ENCODE measurements at places on chromosomes 4 and X.

DNA sequence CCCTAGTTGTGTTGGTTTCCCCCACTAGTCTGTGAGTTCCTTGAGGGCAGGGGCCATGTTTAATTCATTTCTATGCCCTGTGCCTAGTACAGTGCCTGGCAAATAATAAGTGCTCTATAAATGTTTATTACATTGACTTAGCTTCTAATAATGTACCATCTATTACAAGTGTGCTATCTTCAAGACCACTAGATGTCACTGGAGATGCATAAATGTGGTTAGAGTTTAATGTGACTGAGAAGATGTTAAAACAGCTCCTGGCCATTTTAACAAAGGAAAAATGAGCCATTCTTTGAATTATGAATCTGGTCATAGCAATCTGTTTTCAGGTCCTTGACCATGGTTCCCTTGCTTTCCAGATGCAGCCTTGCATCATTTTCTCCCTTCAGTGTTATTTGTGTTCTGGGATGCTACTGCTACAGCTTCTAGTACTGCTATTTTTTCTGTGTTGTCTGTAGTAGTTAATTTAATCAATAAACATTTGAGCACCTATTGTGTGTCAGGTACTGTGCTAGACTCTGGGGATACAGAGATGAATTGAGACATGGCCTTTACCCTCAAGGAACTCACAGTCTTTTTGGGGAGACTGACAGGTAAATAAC, 43.2 kb downstream of the SLC9A6 start:
- DNase-seq: no peak

GRCh38 chrX:39688576-39689375, 409.0 kb downstream of the BCOR start:
- DNase-seq: peak; percentile 55

DNA sequence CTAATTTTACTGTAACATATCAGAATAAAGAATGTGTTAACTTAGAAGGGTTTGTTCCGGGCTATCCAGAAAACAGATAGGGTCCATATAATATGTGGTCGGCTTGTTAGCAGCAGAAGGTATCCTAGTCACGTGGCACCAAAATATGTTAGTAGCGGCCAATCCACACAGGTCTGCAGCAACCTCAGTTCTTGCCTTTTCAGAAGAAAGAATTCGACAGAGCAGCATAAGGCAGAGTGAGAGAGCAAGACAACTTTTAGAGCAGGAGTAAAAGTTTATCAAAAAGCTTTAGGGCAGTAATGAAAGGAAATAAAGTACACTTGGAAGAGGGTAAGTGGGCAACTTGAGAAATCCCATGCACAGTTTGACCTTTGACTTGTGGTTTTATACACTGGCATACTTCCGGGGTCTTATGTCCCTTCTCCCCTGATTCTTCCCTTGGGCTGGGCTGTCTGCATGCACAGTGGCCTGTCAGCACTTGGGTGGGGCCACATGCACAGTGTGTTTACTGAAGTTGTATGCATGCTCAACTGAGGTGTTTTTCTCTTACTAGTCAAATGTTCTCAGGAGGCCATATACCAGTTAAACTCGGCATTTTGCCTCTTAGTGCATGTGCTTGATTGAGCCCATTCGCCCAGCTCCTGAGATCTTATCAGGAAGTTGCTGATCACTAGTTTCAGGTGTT, 37.0 kb upstream of the ABCG2 start:
- DNase-seq: no peak

- DNase-seq: no peak
These were observed 6.4 kb downstream of the NKX6-1 start for GRCh38 chr4:84492737-84493091.

- no peak for DNase-seq
These were observed 67.2 kb downstream of the RPS3A start for GRCh38 chr4:151166636-151167035.

DNA sequence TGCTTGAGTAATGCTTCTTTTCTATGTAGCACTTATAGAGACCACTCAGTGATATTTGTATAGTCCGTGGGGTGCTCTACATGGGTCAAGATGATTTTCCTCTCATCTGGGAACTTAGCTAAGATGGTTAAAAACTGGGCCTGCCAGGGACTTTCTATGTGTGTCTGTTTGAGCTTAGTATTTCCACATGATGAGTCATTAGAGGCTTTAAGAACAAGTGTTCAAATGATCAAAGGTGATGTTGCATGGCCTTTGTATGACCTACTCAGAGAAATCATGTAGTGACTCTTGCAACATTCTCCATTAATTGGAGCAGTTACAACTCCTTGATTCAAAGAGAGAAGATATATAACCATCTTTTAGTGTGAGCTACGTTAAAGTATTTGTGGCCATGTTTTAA, 1480.5 kb upstream of the IGFBP7 start:
- no peak for DNase-seq

DNA sequence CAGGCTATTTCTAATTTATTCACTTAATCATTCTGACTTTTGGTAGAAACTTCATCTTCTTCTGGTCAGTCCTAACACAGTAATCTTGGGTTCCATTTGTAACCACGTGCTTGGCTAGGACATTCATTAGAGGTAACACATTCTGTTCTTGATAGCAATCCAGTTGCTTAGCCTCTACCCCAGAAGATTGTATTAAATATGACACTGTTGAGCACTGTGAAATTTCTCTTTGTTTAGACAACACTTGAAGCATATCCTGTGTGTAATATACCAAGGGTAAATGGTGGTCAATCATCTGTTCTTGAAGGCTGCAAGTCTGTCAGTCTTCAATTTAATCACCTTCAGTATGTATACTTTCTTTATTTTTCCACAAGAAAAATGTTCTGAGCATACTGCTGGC, 523.0 kb downstream of the ANKRD50 start:
- no peak for DNase-seq

DNA sequence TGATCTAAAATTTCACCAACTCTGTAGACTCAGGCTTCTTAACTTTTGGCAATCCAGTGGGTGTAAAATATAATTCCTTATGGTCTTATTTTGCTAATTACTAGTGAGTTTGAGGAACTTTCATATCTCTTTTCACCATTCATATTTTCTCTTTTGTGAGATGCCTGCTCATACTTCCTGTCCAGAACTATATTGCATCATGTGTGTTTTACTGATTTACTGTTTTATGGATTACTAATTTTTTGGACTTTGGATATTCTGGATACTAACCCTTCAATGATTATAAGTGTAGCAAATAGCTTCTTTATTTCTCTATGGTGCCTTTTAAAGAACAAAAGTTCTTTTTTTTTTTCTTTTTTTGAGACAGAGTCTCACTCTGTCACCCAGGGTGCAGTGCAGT, 20.6 kb downstream of the GSX2 start:
- no peak for DNase-seq

DNA sequence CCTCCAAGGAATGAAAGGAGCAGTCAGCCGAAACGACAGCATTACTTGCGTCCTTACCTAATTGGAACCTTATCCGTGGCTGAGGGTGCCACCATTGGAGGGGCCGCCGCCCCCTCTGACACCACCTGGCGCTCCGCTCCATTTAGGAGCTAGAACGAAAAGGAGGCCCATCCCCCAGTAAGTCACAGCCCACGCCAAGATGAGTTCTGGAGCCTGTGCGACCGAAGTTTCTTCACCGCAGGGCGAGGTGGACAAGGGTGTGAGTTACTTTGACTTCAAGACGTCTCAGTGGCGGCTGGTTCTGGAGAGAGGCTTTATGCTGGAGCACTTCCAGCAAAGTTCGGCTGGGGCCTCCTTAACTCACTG, 729 bp upstream of the IRF2 start:
- DNase-seq: no peak

GRCh38 chrX:9706421-9706820, 59.2 kb downstream of the GPR143 start:
- DNase-seq: no peak

DNA sequence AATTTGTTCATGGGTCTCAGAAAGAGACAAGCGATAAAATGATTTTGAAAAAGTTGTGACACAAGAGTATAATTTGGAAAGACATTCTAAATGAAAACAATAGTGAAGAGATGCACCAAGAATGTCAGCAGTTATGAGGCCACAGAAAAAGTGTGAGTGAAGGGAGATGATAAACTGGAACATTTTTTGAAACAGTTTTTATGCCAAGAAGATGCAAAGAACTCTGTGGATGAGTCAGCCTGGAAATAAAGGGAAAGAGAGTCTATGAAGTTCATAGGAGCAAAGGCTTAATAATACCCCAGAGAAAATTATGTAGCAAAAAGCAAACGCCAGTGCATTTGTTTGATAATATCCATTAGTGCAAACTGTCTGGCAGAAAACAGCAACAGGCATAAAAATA, 188.4 kb upstream of the TBC1D9 start:
- no peak for DNase-seq

- DNase-seq: no peak
These were observed 74.4 kb upstream of the ATP6AP2 start for GRCh38 chrX:40506201-40506985.

GRCh38 chr4:23006756-23007155, 314.0 kb downstream of the GBA3 start:
- no peak for DNase-seq

GRCh38 chrX:19673375-19674040, 158.2 kb upstream of the MAP3K15 start:
- DNase-seq: peak; percentile 5

DNA sequence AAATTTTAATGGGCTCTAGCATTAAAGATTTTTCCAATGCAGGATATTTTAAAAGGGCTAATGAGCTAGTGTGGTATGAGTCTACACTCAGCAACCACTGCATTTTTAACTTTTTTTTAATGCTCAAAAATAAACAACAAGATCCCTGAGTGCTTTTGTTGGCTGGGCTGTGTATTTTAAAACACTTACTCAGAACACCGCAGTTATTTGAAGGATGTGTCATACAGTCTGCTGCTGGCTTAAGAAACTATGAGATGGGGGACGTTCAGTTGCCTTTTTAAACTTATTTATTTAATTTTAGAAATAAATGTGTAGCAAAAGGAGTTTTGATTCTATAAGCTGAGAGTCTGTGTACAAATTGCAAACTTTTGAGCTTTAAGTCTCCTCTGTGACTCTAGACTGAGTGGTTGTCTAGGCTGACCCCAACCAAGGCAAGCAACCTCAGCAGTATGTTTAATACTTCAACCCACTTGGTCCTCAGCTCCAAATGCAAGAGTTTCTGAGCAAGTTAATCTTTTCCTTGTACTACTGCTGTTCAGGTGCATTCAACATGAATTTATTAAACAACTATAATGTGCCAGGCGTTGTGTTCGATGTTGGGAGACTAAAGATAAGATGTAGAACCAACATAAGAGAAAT, 278.6 kb upstream of the DIPK2B start:
- DNase-seq: no peak

DNA sequence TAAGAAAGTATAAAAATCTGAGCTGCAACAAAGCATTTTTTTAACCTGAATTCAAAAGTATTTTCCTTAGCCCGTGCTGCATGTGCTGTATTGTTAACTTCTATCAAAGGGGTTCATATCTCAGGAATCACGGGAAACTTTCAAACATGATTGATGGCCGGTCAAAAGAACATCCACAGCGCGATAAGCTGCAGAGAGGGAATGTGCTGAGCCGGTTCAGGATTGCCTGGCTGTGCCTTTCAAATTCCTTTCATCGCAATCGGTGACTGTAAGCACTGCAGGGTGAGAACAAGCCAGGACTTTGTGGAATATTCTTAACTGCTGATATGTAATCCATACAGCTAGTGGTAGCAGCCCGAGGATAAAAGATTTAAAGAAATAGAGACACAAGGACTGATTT, 210.9 kb upstream of the NOCT start:
- DNase-seq: no peak

- no peak for DNase-seq
These were observed 520 bp downstream of the ACOX3 start for GRCh38 chr4:8439914-8440491.
